ENCODE measurements at places on chromosomes 11 and 22.

DNA sequence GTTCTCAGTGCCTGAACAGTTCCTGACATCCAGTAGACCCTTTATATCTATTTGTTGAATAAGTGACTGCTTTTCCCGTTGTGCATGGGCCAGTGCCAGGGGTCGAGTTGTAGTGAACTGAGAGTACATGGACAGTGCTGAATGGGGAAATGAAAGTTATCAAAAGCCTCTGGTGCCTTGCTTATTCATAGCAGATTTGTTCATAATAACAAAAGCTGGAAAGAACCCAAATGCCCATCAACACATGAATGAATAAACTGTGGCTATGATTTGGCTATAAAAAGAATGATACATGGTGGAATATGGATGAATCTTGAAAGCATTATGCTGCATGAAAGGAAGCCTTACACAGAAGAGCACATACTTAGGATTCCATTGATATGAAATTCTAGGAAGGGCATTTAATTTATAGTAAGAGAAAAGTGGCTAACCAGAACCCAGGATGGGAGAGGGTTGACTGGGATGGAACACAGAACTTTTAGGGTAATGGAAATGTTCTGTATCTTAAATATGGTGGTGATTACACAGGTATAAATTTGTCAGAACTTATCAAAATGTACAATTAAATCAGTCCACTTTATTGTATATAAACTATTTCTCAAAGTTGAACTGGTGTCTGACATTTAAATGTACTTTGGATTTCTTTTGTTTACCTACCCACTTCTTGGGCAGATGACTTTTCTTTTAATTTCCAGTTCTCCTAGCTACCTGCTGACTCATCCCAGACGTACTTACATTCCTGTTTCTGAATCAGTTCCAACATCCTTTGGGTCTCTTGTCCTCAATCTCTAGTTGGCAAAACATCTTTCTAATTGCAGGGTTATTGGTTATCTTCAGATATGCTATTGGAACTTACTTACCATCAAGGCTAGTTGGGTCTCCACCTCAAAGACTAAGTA, 42.8 kb downstream of the PACS1 start:
- no peak for DNase-seq

- DNase-seq, result no peak
Observed at GRCh38 chr11:110148775-110149744, 55.9 kb downstream of the ZC3H12C start.

- DNase-seq, result no peak
Observed at GRCh38 chr11:10894666-10895065, 36.8 kb upstream of the ZBED5 start.

- no peak for DNase-seq
Observed at GRCh38 chr11:73894725-73895335, 18.0 kb downstream of the PAAF1 start.

- DNase-seq, result no peak
Observed at GRCh38 chr11:100735949-100736675, 49.0 kb downstream of the ARHGAP42 start.

- no peak for DNase-seq
Observed at GRCh38 chr11:85348945-85349344, 278.2 kb downstream of the DLG2 start.

DNA sequence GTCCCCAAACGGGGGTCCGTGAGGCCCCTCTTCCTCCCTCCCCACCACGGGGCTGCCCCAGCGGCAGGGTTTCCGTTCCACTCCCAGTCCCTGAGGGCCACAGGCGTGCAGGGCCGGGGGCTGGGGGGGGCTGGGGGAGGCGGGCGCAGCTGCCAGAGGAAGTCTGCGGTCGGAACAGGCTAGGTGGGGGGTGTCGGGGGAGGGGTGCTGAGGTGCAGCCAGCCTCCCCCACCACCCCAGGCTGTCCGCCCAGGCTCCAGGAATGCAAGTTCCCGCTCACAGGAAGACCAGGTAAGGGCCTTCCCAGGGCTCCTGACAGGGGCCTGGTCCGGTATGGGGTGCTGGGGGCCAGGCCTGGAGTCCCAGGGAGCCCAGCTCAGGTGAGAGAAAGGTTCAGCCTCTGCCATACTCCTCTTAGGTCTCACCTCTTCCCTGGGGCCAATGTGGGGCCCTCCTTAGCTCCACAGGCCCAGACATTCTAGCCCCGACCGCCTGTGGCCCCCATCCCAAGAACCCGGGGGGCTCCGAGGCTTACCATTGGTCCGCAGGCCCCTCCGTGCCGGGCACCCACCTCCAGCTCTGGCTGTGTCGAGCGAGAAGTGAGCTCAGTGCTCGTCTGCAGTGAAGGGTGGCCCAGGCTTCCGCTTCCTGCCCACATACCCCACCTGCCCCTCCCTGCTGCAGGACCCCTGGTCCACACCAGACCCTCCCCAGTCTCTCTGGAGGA, at the start of gene PTPRCAP:
Gene PTPRCAP (minus strand): TSS at position 601 of the 727 bp plus-strand sequence. CDS start 63 bp downstream, at position 538.
- DNase-seq, result no peak

- no peak for DNase-seq
Observed at GRCh38 chr11:110312670-110313069, 16.3 kb upstream of the RDX start.

- no peak for DNase-seq
Observed at GRCh38 chr11:43589601-43590250, 90.8 kb upstream of the HSD17B12 start.

DNA sequence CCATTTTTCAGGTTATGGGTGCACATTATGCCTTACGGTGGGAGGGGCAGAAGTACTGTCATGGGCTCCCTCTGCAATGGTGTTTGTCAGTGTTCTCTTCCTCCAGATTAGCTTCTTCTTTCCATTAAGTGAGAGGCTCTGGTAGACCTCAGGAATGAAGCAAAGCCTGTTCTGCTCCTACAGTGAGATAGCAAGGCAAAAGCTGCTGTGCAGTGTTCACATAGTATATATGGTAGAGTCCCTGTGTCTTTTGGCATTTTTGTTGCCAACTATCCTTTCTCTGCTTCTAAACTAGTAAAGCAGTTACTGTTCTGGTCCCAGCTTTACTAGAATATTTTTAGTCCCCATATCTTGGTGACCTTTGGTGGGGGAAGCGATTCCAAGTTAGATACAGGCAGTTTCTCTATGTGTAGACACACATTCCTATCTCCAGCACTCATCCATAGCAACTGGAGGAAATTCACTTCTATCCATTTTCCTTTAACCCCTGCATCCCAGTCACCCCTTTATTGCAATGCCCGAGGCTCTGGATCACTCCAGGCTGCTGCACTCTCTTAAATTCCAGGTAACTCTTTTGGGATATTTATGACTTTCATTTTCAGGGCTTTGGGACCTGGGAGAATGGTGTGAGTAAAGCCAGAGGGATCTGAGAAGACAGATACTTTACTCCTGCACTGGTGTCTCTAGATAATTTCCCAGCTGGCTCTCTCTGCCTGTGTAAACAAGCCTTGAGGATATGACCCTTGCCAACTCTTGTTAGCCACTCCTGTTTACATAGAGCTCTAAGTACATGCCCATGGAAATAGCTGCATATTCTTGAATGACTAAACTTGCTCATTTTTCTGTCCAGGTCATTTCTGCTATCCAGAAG, 3.9 kb upstream of the TRIM34 start:
- DNase-seq, result no peak

GRCh38 chr11:11113626-11114025, 239.4 kb downstream of the CSNK2A3 start:
- no peak for DNase-seq

DNA sequence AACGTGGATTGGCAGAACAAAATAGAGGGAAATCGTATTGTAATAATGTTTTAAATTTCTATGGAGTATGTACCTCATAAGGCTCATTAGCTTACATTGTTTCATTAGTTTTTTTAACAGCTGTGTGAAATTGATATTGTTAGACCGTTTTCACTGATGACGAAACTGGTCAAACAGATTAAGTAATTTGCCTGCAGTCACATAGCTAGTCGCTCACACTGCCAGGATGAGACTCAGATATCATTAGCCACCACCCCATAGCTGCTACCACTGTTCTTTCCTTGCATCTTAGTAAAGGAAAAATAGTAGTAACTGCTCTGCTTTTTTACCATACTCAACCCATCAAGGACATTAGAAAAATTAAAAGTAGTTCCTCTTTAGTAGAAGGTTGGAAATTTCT, 64.0 kb downstream of the DKK3 start:
- no peak for DNase-seq
